Activated naive CD8-positive, alpha-beta T cell treated with anti-CD3 and anti-CD28 coated beads, Interleukin-2, amount 10 ng/mL, durations not matched to agents 7 days and 5 days (primary cell): ENCODE measurements at places on chromosomes 1 and 21. TPM values are rescaled to one million over a fixed set of nuclear protein-coding genes. Genes with fewer than 3 reads are reported as not detected.
A peak's percentile ranks its signal among the peaks of the same experiment; 100 is the strongest.

DNA sequence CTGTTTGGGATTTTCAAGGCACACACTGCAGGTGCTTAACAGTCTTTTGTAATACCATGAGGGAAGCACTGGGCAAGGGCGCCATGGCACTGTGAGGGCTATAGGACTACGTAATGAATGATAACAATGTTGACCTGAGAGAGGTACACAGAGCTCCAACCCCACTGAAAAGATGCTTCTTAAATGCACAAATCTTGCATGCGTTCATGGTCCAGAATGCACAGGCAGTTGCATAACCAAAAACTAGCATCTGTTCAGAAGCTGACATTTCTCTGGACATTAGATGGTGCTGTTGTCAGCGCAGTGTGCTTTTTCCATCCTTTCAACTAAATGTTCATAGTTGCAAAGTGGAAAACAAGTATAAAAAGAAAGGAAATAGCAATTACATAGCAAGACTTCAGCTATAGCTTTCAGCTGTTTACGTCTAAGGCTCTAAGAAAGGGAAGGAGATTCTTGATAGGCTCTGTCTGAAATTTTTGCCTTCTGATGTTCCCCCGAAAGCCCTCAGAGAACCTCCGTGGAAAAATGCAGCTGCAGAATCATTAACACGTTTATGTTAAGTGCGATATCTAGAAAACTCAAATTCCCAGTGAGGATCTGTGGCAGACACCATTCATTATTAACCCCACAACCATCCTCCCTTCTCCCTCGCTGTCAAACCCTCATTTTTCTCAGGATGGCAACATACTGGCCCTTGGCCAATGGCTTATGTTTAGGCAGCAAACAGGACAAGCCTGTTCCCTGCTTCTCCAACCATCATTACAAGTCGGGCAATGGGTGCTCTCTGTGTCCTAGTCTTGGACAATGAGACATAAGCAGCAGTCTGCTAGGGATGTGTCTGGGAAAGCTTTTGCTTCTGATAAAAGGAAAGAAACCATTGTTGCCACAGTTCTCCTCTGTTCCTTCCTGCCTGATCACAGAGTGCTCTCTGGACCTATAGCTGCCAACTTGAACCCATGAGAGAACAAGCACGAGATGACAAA, 8.2 kb upstream of the TARBP1 start:
- no peak for DNase-seq

FMOD gene
- total RNA-seq: not detected

PRELP gene
- not detected for total RNA-seq

B3GALT2 gene
- total RNA-seq: 6.0 TPM

- DNase-seq: peak; percentile 59
These were observed 44.8 kb downstream of the PCNT start for GRCh38 chr21:46368533-46369285.

FAM151A gene
- total RNA-seq: not detected

FAM177B gene
- not detected for total RNA-seq

PKLR gene
- total RNA-seq: not detected

DNA sequence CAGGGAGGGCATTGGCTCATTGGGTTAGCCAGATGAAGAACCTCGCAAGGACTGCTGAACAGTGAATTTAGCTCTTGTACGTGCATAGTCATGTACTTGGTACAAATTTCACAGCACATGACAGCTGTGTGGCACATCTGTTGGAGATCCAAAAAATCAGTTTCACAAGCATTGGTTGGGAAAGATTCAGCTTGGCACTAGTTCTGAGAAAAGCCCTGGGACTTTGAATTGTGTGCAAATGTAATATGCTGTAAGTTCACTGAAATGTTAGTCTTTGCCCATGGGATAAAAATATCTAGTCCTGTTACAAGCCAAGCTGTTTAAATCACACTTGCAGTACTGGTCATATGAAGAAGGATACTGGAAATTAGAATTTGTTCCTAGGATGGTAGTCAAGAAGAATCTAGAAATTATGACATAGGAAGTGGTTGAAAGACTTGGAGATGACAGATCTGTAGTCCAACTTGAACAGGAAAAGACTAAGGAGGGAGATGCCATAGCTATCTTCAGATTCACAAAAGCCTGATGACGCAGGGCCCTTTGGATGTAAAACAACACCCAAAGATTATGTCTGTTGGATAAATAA, 19.2 kb downstream of the LAMC2 start:
- no peak for DNase-seq

ERRFI1 gene
- total RNA-seq: 0.94 TPM

DNA sequence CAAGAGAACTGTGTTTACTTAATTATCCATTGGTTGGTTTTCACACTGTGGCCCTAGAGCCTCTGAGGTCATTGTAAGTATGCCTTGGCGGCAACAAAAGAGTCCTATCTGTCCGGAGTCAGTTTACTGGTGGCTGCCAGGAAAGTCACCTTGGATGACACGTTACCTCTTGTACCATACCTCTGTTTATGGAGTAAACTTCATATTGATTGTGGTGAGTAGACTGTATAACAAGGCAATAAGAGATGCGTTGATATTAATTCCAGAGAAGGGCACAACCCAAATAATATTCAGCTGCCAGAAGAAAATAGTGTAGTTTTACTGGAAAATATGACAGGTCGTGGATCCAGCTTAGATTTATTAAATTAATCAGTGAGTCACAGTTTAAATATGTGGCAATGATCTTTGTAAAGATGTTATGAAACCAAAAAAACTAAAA, 20.4 kb upstream of the KIF14 start:
- no peak for DNase-seq

RLF gene
- total RNA-seq: 22.8 TPM

GRCh38 chr1:202958544-202959275, 598 bp upstream of the ADIPOR1 start:
- DNase-seq: no peak
